NCI-H1417 (cell line): ENCODE measurements at places on chromosomes 11 and 22.

DNA sequence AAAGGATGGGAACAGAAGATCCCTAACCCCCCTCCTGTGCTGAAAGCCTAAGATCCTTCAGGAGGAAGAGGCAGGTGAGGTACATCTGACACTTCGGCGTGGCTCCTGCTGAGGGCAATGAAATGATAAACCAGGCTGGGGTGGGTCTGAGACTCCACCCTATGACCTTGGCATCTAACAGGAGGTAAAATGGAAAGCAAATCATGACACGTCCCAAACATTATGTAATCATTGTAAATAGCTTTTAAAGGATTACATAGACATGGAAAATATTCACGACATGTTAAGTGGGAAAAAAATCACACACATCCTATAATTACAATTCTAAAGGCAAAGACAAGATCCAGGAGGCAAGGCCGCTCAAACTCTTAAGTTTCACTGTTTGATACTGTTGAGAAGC, 70.5 kb downstream of the LINC01488 start:
- DNase-seq, result no peak

GRCh38 chr11:67345920-67346819, 7.2 kb downstream of the POLD4 start:
- DNase-seq, result peak; percentile 24

DNA sequence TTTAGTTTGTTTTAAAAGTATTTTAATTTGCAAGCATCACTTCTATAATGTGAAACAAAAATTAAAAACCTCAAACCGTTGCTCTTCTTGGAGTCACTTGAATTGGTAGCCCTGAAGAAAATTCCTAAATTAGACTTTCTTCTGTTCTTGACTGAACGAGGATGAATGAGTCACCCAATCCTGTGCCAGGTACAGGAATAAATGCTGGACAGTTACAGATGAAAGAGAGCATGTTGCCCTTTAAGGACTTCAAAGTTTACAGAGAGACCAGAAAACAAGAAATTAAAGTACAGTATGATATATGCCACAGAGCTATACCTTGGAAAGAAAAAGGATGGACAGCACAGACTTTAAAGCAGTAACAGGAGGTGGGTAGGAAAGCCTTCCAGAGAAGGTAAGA, 41.3 kb upstream of the CXCR5 start:
- DNase-seq, result no peak

GRCh38 chr11:848380-848931, 5.8 kb downstream of the TSPAN4 start:
- peak; percentile 60 for DNase-seq

DNA sequence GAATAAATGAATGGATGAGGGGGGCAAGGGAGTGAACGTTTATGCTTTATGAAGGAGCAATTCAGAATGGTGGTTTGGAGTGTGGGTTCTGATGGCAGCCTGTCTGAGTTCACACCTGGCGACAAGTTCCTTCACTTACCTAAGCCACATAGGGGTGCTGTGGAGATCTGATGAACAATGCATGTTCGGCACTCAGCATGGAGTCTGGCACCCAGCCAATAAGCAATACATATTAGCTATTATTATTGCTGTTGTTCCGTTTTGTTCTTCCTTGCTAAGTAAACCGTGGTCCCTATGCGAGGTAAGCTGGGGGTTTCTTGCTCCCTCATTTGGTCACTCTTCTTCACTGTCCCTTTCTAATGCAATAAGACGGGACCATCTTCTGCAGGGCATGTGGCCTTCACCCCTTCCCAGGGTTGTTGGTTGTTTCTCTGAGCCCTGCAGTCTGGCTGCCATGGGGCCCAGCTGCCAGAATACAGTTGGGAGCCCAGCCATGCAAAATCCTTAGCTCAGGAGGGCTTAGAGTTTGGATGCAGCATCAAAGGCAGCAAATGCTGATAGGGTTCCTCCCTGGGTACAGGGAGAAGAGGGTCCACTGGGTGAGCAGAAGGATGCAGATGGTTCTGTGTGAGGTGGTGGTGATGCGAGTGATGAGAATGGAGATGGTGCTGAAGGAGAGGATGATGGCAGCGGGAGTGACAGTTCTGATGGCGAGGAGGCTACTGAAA, 6.4 kb upstream of the PKNOX2 start:
- peak; percentile 35 for DNase-seq

DNA sequence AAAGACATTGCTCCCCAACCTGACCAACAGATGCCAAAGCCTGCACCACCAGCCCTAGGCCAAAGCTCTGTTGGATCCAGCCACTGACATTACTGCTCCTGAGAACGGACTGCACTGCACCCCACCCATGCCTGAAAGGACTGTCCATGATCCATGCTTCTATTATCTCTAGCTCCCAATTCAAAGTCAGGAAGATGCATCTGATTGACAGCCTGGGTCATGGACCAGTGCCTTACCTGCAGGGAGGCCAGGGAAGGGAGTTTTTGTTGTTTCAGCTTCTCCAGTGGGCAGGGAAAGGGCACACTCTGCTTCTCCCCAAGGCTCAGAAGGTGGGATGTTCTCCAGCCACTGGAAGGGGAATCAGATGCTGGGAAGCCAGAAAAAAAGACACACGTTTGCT, 4.8 kb upstream of the PRDM11 start:
- no peak for DNase-seq

GRCh38 chr11:93221539-93221938, 23.7 kb upstream of the SLC36A4 start:
- DNase-seq, result peak; percentile 88

DNA sequence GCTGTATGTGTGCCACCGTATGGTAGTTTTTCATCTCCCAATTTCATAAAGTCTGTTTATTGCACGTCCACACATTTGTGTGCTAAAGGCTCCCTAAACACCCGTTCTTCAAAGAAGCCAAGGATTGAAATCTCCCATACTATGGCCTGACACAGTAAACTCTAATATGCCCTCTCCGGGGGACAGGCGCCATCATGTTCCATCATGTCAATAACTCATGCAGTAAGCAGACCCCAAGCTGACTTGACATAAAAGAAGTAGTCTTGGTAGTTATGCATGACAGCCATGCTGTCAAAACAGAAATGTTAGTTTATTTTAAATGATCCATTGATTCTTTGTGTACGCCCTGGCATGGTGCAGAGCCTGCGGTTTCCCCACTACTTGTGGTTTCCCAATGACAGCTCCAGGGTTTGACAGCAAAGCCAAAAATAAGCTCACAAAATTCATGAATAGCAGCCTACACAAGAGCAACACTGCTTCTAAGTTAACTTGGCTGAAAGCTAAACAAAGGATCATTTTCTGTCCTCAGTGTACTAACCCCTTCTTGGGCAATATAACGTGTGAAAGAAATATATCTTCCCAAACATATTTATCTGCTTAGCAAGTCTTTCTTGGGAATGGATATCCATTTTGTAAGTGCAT, 56.5 kb upstream of the CABP7 start:
- DNase-seq, result peak; percentile 66

- peak; percentile 76 for DNase-seq
Measured at GRCh38 chr11:94876645-94877442, 96.5 kb downstream of the CWC15 start.

GRCh38 chr11:44531116-44531504, 34.4 kb upstream of the CD82 start:
- DNase-seq, result no peak

GRCh38 chr22:24683691-24684090, 80.7 kb downstream of the GGT1 start:
- no peak for DNase-seq

DNA sequence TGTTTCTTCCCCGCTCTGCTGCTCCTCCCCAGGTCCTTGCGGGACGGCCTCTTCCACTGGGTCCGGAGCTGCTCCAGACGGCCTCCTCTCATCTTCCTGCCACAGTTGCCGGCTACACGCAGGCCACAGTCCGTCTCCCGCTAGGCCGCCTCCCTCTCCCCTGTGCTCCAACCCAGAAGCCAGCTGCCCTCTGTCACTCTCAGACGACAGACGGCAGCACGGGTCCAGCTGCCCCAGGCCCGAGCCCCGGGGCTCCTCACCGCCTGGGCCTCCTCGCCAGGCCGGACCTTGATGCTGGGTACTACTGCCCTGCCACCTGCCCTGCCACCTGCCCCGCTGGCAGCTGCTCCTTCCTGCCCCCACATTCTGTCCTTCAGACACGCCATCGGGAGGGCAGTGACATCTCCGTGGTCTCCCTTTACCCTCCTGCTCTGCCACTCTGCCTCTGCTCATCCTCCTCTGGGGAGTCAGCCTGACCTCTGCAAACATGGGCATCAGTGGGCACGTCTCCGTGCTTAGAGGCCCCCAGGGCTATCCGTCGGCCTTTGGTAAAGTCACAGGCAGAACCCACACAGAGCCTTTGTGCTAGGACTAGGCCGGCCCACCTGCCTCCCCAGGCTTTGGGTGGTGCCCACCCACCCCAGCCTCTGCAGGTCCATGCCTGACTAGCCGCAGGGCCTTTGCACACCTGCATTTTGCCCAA, 43.1 kb upstream of the TH start:
- DNase-seq, result peak; percentile 53

DNA sequence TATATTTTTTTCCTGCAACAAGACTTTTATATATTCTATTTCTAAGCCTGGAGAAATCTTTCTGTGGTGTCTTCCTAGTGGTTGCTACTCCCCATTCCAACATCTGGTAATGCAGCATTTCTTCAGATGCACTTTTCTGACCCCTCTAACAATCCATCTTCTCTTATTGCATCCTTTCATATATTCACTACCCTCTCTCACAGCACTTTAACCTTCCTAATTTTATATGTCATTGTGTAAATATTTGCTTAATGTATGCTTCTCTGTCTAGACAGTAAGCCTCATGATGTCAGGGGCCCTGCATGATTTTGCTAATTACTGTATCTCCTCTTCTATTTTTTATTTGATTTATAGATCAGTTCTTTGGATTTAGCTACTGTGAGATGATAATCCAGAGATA, 701.6 kb downstream of the KCNA4 start:
- no peak for DNase-seq

DNA sequence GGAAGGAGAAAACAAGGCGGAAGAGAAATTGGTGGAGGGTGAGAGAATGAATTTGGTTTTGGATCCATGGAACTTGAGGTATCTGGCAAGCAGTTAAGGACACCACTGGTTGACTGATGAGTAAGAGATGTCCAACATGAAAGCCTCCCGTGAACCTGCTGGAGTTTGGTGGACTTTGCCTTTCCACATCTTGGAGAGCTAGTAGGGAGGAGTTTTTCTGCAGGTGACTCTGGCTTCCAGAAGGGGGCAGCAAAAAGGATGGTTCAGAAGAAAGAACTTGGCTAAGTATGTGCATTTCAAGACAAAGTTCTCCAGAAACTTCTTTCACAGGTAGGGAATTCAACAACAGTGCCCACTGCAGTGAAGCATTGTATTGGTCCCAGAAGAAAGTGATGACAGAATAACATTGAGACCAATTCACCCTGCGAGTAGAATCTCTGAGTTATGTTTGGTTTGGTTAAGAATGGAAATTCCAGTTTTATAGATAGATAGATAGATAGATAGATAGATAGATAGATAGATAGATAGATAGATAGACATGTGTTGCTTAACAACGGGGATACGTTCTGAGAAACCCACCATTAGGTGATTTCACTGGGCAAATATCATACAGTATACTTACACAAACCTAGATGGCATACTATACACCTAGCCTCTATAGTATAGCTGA, 28.5 kb downstream of the DCDC1 start:
- peak; percentile 19 for DNase-seq

GRCh38 chr11:118152552-118153471, at the start of gene SCN4B:
SCN4B (minus strand) TSS chr11:118152823; CDS start chr11:118152673, 150 bp downstream.
- DNase-seq, result peak; percentile 58

DNA sequence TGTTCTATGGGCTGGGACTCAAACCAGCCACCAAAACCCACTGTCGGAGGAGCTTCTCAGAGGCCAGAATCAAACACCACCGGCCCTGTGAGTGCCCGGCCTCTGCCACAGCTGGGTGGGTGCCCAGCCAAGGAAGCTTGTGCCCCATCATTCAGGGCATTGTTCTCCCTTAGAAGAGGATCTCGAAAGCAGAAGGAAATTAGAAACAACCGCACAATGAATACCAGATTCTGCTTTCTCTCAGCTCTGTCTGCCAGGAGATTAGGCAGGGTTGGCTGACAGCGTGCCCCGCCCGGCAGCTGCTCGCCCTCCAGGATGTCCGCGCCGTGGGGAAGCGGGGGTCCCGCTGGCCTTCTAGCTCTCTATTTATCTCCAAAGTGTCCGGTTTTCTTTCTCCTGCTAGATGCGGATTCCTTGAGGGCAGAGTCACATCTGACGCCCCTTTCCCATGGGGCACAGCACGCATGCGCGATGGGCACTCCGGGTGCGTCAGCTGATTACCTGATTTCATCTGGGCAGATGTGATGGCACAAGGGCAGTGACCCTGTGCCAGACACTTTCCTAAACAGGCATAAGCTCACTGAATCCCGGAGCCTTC, 25.5 kb downstream of the SCGB1A1 start:
- DNase-seq, result peak; percentile 81

GRCh38 chr11:43243927-43244326, 67.9 kb upstream of the API5 start:
- DNase-seq, result no peak

GRCh38 chr11:16607675-16608644, 130.5 kb upstream of the C11orf58 start:
- DNase-seq, result peak; percentile 84

- DNase-seq, result no peak
Measured at GRCh38 chr11:34519595-34520235, 6.1 kb upstream of the ELF5 start.

DNA sequence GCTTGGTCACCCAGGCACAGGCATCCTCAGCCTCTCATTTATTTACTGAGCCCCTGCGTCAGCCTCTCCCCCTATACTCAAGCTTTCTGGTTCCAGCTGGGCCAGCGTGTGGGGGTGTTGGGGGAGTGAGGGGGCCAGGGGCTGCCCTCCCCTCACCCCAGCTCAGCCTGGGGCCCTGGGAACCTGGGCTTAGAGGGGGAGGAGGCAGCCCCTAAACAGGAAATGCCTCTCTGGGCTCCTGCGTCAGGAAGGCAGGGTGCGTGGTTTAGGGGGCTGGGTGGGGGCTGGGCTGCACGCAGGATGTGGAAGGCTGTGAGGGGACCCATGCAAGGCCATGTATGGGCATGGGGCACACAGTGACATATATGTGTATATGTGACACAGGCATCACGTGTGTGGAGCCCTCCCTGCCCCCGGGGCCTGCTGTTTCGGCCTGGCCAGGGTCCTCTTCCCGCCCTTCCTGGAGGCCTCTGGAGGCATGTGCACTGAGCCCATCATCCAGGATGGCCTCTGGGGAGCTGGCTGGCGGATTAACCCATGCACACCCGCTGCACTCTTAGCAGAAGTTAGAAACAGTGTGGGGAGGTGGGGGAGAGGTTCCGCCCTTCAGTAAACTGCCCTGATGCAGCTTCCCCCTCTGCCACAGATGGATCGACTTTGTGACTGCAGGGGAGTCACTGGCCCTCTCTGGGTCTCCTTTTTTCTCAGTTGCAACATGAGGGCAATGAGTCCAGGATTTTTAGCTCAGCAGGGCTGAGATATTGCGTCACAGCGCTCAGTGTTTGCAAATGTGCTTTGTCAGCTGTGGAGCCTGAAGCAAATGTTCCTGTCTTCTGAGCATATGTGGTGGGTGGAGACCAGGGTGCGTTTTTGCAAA, 1.1 kb upstream of the CD248 start:
- no peak for DNase-seq

- DNase-seq, result peak; percentile 73
Measured at GRCh38 chr11:62233730-62234129, 8.3 kb upstream of the SCGB1D2 start.
